Endothelial cell (in vitro differentiated cells): ENCODE measurements at places on chromosomes 5 and 9.

- DNase-seq = peak; percentile 64
Observed at GRCh38 chr5:134026521-134027287, 21.9 kb upstream of the VDAC1 start.

DNA sequence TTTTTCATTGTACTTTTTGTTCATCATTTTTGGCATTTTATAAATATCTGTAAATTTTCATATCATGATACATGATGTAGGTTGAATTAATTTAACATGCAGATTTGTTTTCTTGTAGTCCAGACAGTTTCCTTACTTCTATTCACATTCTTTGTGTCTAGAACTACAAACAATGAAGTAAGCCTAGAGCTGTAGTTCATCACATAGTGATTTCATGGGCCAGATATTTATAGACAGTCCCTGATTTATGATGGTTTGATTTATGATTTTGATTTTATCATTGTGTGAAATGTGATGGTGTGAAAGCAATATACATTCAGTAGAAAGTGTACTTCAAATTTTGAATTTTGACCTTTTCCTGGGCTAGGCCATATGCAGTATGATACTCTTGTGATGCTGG, 139.0 kb downstream of the ARHGEF28 start:
- DNase-seq = no peak

- DNase-seq = no peak
Observed at GRCh38 chr5:119343766-119344165, 12.1 kb upstream of the TNFAIP8 start.

GRCh38 chr5:177445052-177445916, 1.3 kb upstream of the PRR7 start:
- no peak for DNase-seq

DNA sequence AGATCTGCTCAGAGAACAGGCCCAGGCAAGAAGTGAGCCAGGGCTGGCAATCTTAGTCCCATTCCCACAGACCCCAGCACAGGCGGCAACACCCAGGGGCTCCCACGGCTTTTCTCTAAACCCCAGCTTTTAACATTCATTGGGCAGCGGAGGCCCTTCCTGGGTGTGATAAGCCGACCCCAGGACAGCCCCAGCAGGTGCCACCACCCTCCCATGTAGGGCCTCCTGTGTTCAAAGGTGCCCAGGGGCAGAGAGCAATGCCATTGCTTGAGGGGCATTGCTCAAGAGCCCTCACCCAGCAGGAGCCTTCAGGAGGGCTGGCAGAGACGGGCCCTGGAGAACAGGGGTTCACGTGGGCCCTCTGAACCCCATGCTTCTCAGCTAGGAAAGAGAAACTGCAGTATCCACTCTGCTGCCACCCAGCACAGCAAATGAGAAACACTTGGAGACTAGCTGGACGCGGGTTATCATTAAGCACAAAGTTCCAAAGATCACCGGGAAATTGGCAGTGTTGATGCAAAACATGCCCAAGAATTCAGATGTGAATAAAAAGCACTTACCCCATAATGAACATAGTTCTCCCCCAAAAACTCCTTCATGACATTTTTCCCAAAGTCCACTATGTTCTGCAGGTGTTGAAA, 13.9 kb downstream of the IPPK start:
- DNase-seq = no peak

- no peak for DNase-seq
Observed at GRCh38 chr9:20043461-20043860, 254.6 kb upstream of the SLC24A2 start.

GRCh38 chr9:123016631-123017030, 16.8 kb upstream of the GPR21 start:
- no peak for DNase-seq

- DNase-seq = no peak
Observed at GRCh38 chr9:136229096-136230065, 16.2 kb downstream of the QSOX2 start.

DNA sequence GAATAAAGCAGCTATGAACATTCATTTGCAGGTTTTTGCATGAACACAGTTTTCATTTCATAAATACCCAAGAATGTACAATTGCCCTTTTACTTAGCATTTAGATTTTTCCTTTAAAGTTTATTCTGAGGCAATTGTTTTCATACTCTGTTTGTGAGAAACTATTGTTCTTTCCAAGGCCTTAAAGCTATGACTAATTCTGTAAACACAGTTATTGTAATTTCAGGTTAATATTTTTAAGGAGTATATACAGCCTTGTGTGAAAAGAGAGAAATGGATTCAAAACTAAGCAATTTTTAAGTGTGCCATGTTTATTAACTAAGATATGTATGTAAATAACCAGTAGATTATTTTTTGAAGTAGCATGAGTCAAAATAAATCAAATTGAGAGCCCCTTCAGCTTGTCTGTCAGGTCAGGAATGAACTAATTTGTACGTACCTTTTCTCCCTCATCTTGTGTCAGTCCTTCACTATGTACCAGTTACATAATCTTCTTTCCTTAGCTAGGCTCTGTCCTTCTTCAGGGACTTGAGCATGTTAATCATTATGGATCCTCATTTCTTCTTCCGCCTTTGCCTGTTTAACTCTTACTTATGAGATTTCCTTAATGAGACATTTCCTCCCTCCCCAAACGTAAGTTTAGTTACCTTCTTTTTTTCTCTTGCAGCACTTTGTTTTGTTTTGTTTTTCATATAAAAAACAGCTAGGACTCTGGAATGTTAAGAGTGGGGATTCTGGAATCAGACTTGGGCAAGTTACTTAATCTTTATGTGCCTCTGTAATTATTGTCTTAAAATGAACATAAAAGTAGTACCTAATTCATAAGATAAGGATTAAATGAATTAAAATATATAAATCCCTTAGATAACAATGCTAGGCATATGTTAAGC, 63.6 kb downstream of the NIPBL start:
- DNase-seq = no peak

DNA sequence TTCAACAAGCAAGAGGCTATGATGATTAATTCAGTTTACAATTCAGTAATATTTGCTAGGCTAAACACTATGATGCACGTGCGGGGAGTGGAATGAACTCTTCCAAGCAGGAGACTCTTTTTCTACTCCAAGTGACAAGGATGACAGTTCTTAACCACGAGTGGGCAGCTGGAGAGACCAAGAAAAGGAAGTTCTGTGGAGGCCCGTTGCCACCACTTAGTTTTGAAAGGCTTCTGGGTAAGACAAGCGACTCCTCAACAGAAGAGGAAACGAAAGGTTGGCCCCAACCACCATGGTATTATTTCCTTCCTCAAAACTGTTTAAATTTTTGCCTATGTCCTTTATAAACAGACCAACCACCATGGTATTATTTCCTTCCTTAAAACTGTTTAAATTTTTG, 2.8 kb downstream of the DCAF12 start:
- DNase-seq = no peak

- DNase-seq = no peak
Observed at GRCh38 chr5:85109616-85110015, 724.9 kb upstream of the EDIL3 start.
